ENCODE measurements at places on chromosomes 7 and 10.

GRCh38 chr7:16846601-16847165 is 35.1 kb downstream of the AGR3 start:
- no peak for DNase-seq

DNA sequence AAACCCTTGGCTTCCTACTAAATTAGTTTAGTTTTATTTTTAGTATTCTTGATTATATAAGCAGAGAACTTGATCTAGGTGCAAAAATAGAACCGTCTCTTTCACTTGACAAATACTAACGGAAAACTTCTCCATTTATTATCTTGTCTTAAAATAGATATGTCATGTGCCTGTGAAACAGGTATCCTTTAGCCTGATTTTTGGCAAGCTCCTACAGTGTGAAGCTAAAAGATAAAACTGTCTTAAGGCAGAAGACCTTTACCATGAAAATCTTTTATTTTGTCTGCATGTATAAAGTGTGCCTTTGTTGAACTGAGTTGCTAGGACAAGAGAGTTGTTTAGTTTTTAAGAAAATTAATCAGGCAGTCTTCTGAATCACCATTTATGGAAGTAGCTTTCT is 90.6 kb downstream of the CYP51A1 start:
- DNase-seq = no peak

DNA sequence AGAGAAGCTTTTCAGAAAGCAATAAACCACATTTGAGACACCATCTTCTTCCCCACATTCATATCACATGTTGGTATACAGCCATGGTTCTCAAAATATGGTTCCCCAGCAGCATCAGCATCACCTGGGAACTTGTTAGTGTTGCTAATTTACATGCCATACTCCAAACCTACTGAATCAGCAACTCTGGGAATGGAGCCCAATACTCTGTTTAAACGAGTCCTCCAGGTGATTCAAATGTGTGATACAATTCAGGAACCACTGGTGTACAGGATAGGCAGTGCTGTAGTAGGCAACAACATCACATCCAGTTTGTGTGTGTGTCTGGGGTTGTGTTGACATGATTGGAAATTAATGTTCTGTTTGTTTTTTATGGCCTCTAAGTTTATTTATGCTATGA is 47.7 kb downstream of the ZNF277 start:
- DNase-seq = no peak

GRCh38 chr10:13722747-13723653 is 136.2 kb downstream of the PRPF18 start:
- no peak for DNase-seq

DNA sequence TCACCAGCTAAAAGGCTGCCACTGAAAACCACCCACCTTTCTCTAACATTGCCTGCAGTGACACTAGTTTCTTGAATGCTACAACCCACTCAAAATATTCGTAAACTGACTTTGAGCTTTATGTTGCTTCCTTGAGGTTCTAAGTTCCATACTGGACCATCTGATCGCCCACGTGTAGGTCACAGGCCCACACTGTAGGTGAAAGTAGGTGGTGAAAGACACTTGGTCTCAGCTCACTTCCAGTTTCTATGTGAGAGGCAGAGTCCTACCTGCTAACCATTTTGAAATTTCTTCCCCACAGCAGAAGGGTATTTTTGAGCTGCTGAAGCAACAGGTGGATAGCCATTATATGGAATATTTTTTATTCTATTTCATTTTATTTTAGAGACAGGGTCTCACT is 97.3 kb downstream of the MYO3A start:
- DNase-seq = no peak

- DNase-seq = no peak
These were observed 2.2 kb upstream of the ABHD11 start for GRCh38 chr7:73740771-73741170.

DNA sequence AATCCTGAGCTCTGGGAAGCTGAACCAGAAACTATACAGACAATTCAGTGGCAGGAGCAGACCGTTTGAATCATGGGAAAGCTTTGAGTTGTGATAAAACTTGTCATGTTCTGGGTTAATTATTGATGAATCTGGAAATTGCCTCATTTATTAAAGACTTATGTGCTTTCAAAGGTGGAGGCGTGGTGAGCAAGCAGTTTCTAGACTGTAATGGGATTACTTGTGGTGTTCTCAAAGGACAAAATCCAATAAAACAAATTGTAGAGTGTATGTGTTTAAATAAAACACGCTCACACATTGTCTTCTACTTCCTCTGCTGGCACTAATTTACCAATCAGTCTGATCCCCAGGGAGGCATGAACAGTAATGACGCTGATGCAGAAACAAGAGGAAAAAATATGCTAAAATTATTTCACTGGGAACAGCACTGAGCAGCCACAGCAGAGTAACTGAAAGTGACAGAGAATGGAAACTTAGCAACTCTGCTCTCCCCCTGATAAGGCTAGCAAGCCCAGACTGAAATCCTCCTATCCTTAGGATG is 25.1 kb downstream of the PARD3 start:
- no peak for DNase-seq

DNA sequence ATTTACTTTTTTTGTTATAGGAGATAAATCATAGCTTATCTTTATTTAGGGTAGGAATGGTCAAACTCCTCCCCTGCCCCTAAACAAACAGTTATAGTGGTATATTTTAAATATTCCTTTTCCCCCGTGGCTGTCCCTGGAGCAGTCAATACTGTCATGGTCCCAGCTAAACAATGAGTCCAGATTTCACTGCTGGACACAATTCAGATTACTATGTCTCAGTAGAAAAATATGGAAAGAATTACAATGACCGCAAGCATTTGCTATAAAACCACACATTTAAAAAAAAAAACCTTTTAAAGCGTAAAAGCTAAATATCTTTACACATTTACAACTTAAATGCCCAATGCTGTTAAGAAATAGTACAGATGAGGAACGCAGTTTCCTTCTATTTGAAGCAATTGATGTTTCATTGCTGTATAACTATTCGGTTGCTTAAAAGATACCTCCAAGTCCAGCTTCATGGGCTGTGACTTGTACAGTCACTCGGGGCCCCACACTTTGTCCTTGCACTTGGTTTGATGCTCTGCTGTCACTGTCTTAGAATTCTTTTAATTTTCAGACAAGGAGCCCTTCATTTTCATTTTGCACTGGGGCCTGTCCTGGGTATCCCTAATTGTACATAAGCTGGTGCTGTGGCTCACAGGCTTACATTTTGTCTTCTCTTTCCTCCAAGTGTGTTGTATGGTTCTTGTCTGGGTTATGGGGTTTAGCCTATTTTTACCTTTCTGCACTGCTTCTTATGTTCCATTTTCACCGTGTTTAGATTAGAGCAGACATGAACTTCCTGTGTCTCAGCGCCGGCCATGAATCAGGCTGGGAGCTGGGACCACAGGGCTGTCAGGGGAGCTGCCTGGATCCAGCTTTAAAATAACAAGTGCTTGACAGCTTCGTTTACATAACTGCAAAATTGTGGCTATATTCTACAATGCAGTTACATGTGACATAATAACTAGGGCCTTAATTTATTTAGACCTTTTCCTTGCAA is 530.2 kb upstream of the FZD8 start:
- no peak for DNase-seq

GRCh38 chr7:129279757-129280156 is 54.9 kb downstream of the AHCYL2 start:
- DNase-seq = no peak

- no peak for DNase-seq
These were observed 66.7 kb upstream of the PODXL start for GRCh38 chr7:131623154-131623553.

DNA sequence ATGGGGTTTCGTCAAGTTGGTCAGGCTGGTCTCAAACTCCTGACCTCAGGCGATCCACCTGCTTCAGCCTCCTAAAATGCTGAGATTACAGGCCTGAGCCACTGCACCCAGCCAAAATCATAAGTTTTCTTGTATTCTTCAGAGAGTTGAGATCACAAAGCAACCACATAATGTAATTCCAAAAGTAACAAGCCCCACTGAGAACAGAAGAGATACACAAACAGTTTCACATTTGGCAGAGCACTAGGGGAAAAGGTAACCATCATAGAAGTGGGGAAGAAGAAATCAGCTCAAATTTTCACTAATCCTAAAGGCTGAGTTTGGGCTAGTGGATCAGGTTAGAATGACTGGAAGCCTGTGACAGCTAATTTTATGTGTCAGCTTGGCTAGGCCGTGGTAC is 5.4 kb upstream of the CEP41 start:
- no peak for DNase-seq

- DNase-seq = no peak
These were observed 53.2 kb downstream of the ICA1 start for GRCh38 chr7:8208816-8209215.

DNA sequence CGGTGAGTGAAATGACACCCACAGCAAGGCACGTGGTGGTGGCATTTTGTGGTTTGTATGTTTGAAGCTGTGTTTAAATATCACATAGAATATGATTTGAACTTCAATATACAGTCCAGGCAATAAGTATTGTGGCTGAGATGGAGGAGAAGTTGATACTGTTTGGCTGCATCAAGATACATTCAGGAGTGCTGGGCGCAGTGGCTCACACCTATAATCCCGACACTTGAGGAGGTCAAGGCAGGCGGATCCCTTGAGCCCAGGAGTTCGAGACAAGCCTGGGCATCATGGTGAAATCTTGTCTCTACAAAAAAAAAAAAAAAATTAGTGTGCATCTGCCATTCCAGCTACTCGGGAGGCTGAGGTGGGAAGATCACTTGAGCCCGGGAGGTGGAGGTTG is 35.2 kb upstream of the NUB1 start:
- DNase-seq = no peak

DNA sequence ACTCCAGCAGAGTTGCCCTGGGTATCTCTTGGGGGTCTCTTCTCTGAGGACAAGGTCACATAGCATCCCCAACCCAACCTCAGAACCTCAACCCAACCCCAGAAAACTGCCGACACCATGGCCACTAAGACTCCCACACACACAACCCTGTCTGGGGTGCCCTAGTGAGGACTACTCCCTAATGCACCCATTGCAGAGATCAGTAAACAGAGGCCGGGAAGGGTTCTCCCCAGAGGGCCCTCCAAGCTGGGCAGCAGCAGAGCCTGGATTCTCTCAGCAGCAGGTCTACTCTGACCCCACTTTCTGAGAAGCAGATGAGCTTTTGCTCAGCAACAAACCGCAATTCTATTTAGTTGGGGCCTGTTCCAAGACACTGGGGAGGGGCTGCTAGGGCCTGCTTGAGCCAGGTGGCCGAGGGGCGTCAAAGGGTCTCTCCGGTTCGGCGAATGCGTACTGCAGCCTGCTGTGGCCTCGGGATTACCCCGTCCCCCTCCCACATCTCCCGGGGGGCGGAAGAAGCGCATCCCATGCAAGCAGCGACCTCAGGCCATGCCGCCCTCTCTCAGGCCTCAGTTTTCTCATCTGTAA is 828 bp downstream of the OGDHL start:
- DNase-seq = no peak

GRCh38 chr7:133645884-133646391 is 393.1 kb downstream of the EXOC4 start:
- DNase-seq = no peak

- DNase-seq = no peak
These were observed 2.9 kb downstream of the IPMK start for GRCh38 chr10:58264780-58265179.

- no peak for DNase-seq
These were observed 133.9 kb downstream of the AASS start for GRCh38 chr7:122010116-122010515.

GRCh38 chr7:73909051-73909941 is 48.3 kb downstream of the TMEM270 start:
- DNase-seq = no peak

DNA sequence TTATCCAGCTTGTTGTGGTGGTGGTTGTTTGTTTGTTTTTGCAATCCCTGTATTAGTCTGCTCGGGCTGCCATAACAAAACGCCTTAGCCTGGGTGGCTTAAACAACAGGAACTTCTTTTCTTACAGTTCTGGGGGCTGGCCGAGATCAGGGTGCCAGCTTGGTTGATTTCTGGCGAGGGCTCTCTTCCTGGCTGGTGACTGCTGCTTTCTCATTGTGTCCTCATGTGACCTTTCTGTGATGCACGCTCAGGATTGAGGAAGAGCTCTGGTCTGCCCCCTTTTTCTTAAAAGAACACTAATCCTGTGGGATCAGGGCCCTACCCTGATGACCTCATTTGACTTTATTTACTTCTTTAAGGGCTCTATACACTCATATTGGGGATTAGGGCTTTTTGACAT is 107.1 kb upstream of the NRP1 start:
- no peak for DNase-seq

GRCh38 chr10:87615856-87616255 is 43.8 kb upstream of the PAPSS2 start:
- no peak for DNase-seq

DNA sequence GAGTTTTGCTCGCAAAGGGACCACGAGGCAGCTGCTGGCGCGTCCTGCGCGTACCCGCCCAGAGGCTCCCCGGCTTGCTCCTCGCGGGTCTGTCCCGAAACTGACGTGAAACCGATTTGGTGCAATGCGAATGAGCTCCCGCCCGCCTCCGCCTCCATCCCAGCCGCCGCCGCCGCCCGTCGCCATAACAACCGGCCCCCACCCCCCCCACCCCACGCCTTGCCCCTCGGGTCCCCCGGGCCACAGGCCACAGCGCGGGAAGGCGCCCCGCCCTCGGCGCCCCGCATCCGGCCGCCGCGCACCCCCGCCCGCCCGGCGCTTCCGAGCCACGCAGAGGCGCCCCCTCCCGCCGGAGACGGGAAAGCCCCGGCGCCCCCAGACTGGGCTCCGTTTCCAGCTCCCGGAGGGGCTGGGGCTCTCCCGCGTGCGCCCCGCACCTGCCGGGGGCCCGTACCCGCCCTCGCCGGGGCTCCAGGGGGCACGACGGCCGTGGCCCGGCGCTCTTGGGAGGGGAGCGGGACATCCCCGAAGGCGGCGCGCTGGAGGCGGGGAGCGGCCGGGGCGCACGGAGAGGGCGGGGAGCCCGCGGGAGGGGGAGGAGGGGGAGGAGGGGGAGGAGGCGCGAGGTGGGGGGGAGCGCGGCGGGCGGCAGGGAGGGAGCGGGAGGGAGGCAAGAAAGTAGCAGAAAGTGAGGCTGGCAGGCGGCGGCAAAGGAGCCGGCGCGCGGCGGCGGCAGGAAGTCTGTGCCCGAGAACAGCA is at the start of gene CAMK1D:
TSS of gene CAMK1D (plus strand) at position 678 of the 759 bp plus-strand sequence.
- peak; percentile 68 for DNase-seq

- DNase-seq = no peak
These were observed 164.6 kb upstream of the TNS3 start for GRCh38 chr7:47746468-47746867.

- no peak for DNase-seq
These were observed 64.6 kb downstream of the TSPAN12 start for GRCh38 chr7:120793213-120793936.

- DNase-seq = no peak
These were observed 11.4 kb downstream of the JAZF1 start for GRCh38 chr7:28169230-28169629.
